CD4-positive, alpha-beta T cell treated with Interleukin-17A for 1 hour (primary cell): ENCODE measurements at places on chromosomes 16 and 17.

DNA sequence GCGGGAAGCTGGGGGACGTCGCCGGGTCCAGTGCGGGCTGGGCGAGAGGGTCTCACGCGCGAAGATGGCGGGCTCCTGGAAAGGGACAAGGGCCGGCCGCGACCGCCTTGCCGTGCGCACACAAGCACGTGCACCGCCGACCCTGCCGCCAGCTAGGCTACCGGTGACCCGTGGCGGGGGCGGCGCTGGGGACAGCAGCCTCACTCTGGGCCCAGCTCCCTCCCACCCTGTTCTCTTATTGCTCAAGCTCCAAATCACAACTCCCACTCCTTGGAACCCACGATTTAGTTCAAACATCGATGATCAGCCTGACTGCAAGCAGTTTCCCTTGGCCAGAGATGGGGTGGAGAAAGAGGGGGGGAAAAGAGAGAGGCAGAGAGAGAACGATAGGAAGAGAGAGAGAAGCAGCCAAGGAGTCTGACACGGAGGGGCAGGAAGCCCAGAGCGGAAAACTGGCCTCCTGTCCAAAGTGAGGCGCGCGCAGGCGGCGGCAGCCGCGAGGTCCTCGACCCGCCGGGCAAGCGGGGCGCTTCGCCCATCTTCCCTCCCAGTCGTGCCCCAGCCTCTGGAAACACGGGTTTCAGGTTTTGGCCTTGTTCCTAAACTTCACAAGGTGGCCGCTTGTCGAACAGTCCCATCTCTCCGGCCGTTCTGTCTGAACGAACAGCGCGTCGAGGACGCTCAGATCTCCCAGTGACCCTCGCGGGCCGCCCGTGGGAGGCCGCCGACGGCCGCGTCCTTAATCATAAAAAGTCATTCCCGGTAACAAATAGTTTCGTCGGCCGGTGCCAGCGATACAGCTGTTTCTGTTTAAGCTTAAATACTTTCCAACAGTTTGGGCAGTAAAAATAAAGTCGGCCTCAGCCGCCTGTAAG lies 1.7 kb upstream of the CBX8 start:
- peak; percentile 34 for DNase-seq

DNA sequence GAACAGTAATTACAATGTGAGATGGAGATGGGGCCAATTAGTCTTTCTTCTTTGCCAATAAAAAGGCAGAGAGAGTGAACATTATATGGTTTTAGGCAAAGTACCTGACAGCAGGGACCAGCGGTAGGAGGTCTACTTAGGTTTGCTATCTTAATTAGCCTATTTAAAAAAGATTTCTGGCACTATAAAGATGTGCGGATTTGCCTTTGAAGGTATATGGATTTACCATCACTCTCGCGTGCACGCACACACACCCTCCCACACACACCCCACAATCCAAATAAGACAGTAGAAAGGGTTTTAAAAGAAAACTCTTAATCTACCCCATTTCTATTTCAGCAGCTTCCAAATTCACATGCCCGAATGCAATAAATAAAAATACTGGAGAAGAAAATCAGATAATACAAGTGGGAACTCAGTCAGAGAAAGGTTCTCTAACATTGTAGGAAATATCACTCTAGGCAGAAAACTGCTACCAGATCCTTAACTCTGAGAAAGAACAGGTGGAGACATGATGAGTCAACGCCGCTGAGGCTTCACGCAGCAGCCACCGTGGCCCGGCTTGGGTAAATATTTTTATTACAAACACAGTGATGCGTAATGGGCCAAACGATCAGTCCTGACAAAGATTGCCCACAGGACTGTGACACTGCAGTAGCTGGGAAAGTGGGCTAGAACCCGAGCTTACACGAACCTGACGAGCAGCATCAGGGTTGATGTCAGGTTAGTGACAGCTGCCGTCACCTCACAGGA lies 66.6 kb upstream of the AXIN2 start:
- DNase-seq, result no peak

DNA sequence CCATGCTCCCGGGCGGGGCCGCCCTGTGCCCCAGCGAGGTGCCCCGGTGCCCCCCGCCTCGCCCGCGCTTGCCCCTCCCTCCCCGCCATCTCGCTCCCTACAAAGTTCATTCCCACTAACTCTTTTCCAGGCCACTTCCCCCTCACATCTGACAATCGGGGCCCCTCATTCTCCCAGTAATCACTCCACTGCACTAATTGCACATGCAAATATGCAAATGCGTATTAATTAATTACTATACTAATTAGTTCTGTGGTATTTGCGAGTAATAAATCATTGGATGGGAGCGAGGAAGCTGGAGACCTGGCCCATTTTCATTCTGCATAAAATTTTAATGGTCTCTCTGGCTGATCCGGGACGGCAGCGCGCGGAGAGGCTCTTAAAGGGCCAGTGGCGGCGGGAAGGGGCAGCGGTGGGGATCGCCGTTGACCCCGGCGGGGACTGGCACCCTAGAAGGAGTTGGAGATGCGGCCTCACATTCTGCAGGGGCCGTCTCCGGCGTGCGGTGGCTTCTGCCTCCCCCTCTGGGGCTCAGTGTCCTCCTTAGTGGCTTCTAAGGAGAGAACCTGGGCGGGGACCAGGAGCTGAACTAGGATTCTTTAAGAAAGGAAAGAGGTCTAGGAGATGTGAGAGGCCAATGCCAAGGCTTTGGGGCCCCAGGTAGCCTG lies 8.4 kb upstream of the PPP1R1B start:
- no peak for DNase-seq

DNA sequence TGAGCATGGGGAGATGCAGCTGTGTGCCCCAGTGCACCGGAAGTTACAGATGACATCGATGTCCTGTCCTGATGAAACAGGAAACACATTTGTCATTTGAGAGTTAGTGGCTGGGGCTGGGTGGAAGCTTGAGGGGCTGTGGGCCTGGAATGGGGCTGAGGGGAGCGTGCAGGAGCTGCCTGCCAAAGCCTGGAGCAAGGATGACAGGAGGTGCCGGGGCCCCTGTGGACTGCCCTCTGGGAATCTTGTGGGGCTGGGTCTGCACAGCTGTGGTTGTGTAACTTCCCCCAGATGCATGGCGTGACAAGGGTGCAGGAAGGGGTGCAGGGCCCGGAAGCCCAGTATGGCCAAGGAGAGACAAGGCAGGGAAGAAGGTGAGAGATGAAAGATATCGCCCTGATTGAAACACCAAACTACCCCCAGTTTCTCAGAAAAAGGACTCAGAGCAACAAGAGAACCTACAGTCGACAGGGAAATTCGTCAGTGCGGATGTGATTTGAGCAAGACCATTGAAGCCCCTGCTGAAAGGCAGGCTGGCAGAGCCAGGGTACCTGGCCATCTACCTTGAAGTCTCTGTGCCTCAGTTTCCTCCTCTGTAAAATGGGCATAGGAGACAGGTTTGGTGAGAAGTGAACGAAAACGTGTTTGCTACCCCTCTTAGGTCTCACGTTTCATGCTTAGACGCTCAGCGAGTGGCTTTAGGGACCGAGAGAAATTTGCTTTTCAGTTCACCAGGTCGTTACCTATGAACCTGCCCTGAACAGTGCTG lies 8.8 kb downstream of the MMP25 start:
- DNase-seq, result no peak

GRCh38 chr17:78399693-78400144 lies 21.3 kb downstream of the PGS1 start:
- no peak for DNase-seq
